CD8-positive, alpha-beta T cell (primary cell): ENCODE measurements at places on chromosomes 11 and 22. TPM values are rescaled to one million over a fixed set of nuclear protein-coding genes. Genes with fewer than 3 reads are reported as not detected.

DNA sequence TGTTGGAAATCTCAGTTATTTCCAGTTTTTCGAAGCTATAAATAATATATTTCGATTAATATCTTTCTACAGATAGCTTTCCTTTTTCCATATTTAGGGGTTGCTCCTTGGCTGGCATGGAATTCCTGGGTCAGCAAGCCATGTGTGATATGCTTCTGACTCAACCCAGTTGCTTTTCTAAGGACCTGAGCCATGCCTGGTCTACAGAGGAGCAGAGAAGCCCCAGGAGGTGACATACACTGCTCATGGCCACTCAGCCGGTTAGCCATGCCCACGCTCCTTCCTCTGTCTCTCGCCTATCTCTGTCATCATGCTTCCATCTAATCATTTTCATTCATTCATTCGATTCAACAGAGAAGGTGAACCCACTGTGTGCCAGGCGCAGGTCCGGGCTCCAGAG lies 23.2 kb upstream of the PDGFB start:
- DNase-seq, result no peak

GRCh38 chr11:87438416-87438815 lies 400.7 kb downstream of the TMEM135 start:
- no peak for DNase-seq

GRCh38 chr22:18154821-18155390 lies 4.9 kb downstream of the USP18 start:
- DNase-seq, result no peak

- no peak for DNase-seq
These were observed 133.6 kb downstream of the METTL15 start for GRCh38 chr11:28241760-28242159.

Gene TUB
- total RNA-seq, result not detected

DNA sequence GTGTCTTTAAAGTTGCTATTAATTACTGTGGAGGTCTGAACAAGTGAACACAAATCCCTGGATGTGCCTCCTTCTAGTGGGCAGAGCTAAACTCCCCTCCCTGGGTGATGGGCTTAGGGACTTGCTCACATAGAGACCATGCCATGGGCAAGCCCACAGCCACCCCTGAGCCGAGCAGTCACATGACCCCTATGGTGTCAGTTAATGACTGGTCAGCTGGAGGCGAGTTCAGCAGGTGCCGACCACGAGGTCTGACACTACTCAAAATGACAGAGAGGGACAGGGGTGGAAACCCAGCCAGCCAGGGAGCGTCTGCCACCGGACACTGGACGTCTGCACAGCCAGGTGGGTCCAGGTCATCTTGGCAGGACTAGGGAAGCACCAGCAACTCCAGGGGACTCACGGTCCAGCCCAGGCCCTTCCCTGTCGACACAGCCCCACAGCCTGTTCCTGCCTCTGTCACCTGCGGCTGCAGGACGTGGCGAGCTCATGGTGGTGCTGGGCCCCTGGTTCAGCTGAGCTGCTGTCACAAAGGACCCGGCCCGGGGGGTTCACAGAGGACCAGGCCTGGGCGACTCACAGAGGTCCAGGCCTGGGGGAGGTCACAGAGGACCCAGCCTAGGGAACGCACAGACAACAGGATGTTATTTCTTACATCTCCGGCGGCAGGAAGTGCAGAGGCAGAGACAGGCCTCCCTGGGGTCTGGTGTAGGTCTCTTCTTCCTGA lies 135.0 kb downstream of the BRD1 start:
- no peak for DNase-seq
